IMR-90 (cell line): ENCODE measurements at places on chromosomes 4 and X. TPM values are rescaled to one million over a fixed set of nuclear protein-coding genes. Genes with fewer than 3 reads are reported as not detected.

DNA sequence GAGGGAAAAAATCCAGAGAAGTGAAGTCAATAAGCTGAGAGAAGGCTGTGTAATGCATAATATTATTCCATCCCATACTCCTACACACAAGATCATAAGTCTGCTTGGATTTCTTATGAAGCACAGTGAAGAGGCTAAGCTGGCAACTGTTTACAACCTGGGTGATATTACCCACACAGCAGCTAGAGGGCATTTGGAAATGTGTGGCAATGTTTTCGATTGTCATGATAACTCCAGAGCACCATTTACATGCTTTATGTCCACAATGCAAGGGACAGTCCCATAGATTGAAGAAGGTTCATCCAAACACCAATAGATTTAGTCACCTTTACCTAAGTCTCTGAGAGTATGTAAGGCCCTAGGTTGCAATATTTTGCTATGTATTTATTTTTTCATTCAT is 412.2 kb downstream of the PPP3CA start:
- H3K4me1 ChIP-seq: no peaks in the 10 kb centered on the region
- no peak overlapping the region for H3K4me3 ChIP-seq
- H3K27me3 ChIP-seq: no peaks in the 10 kb centered on the region; the same call in 1 of the 2 replicates
- H3K36me3 ChIP-seq: no peaks in the 10 kb centered on the region

GRCh38 chrX:153884590-153884989 is 1.4 kb downstream of the L1CAM start:
- DNase-seq: no peak
- H3K36me3 ChIP-seq: no peaks in the 10 kb centered on the region
- H3K4me1 ChIP-seq: no peaks in the 10 kb centered on the region

- no peak overlapping the region for H3K27ac ChIP-seq
- H3K4me1 ChIP-seq: no peaks in the 10 kb centered on the region
- H3K27me3 ChIP-seq: no peaks in the 10 kb centered on the region
- DNase-seq: no peak
- H3K4me3 ChIP-seq: no peak overlapping the region
These were observed 237.0 kb downstream of the IDS start for GRCh38 chrX:149267878-149268813.

DNA sequence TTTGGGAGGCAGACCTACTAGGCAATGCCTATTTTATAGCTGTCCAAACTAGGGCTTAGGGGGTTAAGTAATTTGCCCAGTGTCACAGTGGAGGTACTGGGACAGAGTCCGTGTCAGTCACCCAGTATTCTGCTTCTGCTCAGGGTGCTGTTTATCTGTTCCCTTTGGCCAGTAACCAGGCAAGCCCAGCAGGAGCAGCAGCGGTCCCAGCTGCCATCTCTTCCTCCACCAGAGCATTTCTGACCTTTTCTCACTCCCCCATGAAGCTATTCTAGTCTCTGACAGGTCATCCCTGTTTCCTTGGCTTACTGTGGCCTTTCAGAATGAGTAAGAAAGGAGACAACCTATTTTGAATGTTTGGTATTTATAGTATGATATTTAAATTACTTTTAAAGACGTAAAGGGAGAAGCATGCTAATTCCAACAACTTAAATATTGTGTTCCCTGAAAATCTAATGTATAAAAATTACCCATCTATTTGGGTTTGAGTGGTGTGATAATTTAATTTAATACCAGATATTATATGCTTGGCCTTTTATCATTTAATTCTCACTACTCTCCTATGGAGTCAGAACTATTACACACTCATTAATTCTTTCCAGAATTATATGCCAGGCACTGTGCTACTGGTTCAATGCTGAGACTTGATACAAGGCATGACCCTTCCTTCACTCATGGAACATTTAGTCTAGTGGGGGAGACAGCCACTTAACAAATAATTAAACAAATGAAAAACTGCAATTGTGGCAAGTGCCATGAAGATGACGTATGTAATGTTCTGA is 60.6 kb downstream of the RPS6KA3 start:
- H3K4me1 ChIP-seq: peaks cover 2% of the 10 kb centered on the region; the same call in 1 of the 2 replicates
- peaks cover 5% of the 10 kb centered on the region; the same call in 1 of the 2 replicates for H3K36me3 ChIP-seq
- no peak overlapping the region for H3K4me3 ChIP-seq

PRRG1 gene
- 11.1 and 16.1 TPM in 2 replicates for total RNA-seq

ADH5 gene
- 178 and 246 TPM in 2 replicates for total RNA-seq

GRPR gene
- total RNA-seq: 13.6 and 16.4 TPM in 2 replicates
